Dermis blood vessel endothelial cell (primary cell): ENCODE measurements at places on chromosomes 5 and 9. TPM values are rescaled to one million over a fixed set of nuclear protein-coding genes. Genes with fewer than 3 reads are reported as not detected.

Gene GFRA3
- total RNA-seq = not detected in 2 replicates

Gene PCDHA12
- 0.17 TPM in 1 of 2 replicates, not detected in the other for total RNA-seq

Gene RANBP6
- total RNA-seq = 40.7 and 42.6 TPM in 2 replicates

Gene FBXL17
- total RNA-seq = 6.5 and 8.3 TPM in 2 replicates

Gene LRRC19
- not detected in 2 replicates for total RNA-seq
